ENCODE measurements at places on chromosomes 12 and 14.

DNA sequence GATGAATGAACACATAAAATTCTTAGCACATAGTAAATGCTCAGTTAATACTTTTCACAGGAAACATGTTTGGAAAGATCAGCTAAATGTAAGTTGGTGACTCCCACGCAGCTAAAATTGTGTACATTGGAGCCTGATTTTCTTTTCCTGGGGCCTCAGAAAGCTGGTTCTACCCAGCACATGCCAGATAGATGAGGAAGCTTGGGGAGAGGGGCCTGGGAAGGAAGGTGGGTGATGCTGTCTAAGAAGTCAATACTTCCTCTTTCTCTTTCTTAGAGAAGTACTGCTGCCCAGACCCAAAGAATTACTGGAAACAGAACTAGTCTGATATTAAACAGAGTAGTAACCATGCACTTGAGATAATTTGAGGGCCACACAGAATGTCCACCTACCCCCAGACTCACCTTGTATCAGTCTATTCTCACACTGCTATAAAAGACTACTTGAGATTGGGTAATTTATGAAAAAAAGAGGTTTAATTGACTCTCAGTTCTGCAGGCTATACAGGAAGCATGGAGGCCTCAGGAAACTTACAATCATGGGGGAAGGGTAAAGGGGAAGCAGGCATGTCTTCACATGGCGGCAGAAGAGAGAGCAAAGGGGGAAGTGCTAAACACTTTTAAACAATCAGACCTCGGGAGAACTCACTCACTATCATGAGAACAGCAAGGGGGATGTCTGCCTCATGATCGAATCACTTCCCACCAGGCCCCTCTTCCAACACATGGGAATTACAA, 123.3 kb upstream of the MED13L start:
- DNase-seq = no peak

GRCh38 chr12:98574110-98574509, 19.4 kb upstream of the SLC25A3 start:
- DNase-seq = no peak

- no peak for DNase-seq
Measured at GRCh38 chr14:33931461-33931860, 19.4 kb downstream of the EGLN3 start.

DNA sequence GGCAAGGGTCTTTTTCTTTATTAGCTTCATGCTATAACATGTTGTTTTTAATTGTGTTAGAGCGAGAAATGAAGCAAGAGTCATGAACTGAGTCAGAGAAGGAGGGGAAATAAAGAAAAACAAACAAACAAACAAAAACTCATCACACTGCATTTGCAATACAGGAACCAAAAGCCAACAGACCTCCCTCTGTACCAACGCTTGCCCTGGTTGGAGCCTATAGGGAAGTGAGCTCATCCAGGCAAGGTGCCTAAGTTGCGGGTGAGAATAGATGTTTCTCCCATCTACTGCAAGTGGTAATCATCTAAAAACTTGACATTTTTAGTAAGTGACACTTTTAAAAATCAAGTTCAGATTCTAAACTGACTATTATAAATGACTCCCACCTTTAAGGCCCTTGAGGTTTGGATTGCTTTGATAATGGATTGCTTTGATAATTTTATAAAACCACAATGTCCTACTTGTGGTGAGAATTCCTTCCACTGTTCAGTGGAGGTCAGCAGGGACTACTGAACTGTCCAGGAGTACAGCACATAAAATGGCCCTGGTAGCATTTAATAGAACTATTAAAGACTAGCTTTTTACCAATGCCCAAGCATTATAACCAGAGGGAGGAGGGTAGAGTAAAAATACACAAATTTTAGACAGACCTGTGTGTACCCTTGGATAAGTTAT, 31.3 kb downstream of the SLC38A1 start:
- no peak for DNase-seq

DNA sequence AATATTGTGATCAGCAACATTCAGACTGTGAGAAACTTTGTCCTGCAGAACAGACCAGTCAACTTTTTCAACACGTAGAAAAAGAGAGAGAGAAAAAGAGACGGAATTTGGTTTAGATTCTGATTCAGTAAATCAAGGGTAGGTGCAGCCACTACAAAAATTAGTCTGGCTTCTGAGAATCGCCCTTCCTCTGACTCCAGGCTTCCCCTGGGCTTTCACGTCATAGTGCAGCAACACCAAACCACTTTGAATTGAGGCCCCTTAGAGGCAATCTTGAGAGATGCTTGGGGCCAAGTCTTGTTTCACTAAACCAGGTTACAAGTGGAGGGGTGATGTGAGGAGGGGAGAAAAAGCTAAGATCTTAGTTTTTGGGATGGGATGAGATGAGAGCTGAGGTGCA, 37.5 kb upstream of the PTGR2 start:
- DNase-seq = no peak

- DNase-seq = no peak
Measured at GRCh38 chr12:89844539-89844938, 135.9 kb upstream of the ATP2B1 start.

- DNase-seq = no peak
Measured at GRCh38 chr12:116933091-116933490, 22.3 kb downstream of the FBXW8 start.

GRCh38 chr12:57888409-57889157, 42.1 kb upstream of the CTDSP2 start:
- DNase-seq = no peak

GRCh38 chr12:132281038-132281437, 48.4 kb downstream of the GALNT9 start:
- DNase-seq = no peak

GRCh38 chr12:82919388-82920054, 232.8 kb downstream of the TMTC2 start:
- DNase-seq = no peak

GRCh38 chr12:15200641-15201040, 20.6 kb downstream of the RERG start:
- DNase-seq = peak; percentile 13

DNA sequence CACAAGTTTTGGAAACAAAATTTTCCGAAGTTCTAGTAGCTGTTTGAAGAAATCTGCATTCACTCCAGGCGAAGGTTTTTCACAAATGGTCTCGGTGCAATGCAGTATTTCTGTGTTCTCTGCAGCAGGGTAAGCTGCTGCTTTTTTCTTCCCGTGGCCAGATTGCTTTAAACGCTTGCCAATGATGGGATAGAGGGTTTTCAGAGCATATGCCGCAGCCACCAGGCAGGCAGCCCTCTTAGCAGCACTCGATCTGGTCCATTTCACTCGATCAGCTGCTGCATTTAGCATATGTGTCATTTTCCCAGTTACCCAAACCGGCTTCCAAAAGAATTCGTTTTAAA, 315 bp downstream of the ABCD2 start:
- no peak for DNase-seq

- DNase-seq = no peak
Measured at GRCh38 chr12:11695321-11695720, 45.8 kb downstream of the ETV6 start.

GRCh38 chr14:73810478-73811163, 41.0 kb upstream of the PTGR2 start:
- no peak for DNase-seq

GRCh38 chr14:52457411-52457810, 94.9 kb downstream of the TXNDC16 start:
- DNase-seq = no peak

DNA sequence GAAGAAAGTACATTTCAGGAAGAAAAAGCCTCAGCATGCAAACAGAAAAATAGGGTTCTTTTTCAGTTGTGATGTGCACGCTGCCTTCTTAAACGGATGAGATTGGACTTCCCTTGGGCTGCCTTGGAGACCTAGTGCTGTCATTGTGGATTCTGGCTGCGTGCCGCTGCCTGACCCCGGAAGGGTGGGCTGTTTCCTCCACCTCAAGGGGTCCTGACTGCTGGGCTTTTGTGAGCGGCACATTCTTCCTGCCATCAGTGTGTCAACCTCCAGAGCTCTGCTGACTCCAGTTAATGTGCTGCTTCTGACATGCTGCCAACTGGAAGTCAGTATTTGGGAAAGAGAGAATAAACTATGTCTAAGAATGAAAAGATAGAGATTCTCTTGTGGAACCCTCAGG, 25.1 kb downstream of the CCNK start:
- no peak for DNase-seq

- DNase-seq = no peak
Measured at GRCh38 chr14:65729566-65729965, 317.0 kb downstream of the FUT8 start.

DNA sequence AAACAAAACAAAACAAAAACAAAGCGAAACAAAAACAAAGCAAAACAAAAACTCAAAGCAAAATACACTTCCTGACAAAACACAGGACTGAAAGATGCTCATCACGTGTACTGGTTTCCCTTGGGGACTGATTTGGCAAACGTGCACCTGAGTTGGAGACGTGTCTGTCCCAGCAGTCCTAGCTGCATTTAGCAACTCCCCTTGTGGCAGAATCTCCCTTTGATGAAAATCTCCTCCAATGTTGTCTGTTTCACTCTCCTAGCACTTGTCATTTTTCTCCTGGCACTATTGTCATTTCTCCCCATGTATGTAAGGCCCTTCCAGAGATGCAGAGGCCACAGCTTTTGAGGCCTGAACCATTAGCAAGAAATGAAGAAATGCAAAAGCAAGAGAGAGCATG, 6.8 kb upstream of the SLC24A4 start:
- DNase-seq = no peak

- no peak for DNase-seq
Measured at GRCh38 chr12:2068653-2069052, 15.9 kb downstream of the CACNA1C start.

GRCh38 chr12:130615861-130616345, 100.2 kb downstream of the RIMBP2 start:
- DNase-seq = no peak

DNA sequence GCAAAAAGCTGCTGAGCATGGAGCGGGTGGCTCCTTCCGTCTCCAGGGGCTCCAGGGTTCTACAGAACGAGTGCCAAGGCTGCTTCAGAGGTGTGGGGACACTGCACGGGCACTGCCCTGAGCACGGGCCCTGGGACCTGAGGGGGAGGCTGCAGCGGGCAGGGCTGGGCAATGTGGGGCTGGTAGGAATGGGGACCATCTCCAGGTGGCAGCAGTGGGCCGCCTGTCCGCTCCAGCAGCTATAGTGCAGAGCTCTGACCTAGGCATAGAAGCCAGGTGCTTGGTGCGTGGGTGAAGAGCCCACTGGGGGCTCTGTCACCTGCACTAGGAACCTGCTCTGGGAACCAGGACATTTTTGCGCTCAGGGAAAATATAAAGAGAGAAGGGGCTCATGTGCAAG, 22.3 kb downstream of the HDAC7 start:
- no peak for DNase-seq

GRCh38 chr12:25651931-25652330, 98.8 kb upstream of the LMNTD1 start:
- DNase-seq = no peak

GRCh38 chr12:779745-780734, 27.7 kb downstream of the WNK1 start:
- DNase-seq = peak; percentile 73

GRCh38 chr14:95265106-95266094, 54.3 kb downstream of the CLMN start:
- peak; percentile 92 for DNase-seq

DNA sequence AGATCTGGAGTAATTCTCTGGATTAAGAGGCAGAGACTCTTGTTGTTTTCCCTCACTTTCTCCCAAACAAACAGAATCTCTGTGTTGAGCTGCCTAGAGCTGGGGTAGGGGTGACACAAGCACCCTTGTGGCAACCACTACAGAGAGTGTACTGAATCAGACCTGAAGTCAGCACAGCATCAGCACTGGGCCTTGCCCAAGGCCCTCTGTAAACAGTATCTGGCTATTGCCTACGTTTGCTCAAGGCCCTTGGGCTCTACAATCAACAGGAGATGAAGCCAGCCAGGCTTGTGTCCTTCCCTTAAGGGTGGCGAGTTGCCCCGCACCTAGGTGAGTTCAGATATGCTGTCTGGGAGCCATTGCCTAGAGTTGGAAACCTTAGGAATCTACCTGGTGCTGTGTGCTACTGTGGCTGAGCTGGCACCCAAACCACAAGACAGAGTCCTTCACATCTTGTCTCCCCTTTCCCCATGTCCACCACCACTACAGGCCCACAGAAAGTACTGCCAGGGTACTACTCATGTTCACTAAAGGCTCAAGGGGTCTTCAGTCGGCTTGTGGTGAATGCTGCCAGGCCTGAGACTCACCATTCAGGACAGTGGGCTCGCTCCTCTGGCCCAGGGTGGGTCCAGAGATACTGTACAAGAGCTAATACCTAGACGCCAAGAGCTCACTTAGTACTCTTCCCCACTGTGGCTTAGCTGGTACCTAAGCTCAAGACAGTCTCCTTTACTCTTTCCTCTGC, 206.8 kb downstream of the SYNE2 start:
- no peak for DNase-seq

GRCh38 chr14:38762426-38762825, 340.6 kb downstream of the SEC23A start:
- no peak for DNase-seq

DNA sequence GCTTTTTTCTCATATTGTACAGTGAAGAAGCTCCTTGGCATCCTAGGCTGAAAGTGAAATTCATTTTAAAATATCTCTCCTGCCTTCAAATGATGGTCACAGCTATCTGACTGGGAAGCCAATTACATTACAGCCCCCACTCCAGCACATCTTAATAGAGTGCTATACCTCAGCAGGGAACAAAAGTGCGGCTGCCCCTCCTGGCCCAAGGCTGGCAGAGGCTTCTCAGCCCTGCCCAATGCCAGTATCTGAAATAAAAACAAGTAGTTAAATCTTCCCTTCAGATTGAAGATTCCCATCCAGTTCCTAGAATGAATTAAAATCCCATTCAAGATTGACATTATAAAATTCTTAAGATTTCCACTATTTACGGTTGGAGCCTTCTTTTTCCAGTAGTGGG, 54.9 kb upstream of the GNG2 start:
- DNase-seq = no peak

DNA sequence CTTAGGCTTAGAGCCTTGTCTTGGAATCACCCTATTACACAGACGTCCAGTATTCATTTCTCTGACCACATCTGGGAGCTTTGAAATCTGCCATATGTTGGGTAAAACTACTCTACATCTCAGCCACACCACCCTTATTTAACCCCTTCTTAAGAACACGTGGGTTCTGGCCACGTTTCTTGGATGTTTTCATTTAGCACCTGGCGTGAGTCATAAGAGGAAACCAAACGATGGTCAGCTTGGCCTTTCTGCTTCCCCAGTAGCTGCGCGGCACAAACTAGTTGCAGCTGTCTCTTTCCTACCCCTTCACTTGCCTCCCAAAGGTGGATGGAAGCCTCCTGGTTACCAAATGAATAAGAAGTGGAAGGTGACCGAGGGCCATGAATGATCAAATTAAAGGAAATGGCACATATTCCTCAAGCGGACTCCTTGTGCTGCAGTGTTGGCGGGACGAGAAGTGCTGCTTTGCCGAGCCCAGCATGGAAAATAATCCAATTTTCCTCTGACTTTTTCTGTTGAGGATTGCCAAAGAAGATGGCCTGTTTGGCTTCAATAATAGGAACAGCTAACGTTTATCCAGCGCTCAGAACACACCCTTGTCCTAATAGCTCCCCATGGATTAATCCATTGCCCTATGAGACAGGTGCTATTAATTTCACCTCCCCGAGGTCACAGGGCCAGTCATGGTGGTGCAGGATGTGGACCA, 154.1 kb downstream of the ZNF664 start:
- DNase-seq = no peak

GRCh38 chr12:124096109-124096508, 123.1 kb downstream of the ZNF664 start:
- no peak for DNase-seq

GRCh38 chr14:61332658-61333029, 11.3 kb downstream of the PRKCH start:
- no peak for DNase-seq

Data from fibroblast of skin of left biceps (primary cell).